ENCODE measurements at places on chromosomes 2 and 18.

DNA sequence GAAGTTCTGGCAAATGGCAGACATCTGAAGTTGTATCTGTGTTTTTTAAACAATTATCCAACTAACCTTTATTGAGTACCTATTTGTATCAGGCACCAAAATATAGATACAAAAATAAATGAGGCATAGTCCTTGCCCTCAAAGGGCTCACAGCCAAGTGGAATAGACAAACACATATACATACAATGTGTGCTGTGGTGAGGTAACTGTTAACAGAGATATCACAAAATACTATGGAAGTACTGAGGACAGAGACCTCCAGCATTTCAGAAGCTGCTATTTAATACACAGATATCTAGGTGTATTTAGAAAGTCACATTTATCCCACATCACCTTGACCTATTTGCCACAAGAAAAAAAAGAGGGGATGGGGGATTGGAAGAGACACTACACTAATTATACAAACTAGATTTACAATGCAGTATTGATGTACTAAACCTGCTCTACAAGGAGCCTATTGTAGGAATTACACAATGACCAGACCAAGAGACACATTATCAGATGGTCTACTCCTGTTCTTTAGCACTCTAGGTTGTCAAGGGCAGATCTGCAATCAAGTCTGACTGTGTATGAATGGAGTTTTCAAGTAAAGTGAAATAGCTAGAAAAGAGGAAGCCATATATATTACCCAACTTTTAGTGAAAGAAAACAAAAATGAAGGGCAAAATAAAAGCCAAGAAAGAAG is 62.2 kb downstream of the SPIRE1 start:
- no peak for DNase-seq

DNA sequence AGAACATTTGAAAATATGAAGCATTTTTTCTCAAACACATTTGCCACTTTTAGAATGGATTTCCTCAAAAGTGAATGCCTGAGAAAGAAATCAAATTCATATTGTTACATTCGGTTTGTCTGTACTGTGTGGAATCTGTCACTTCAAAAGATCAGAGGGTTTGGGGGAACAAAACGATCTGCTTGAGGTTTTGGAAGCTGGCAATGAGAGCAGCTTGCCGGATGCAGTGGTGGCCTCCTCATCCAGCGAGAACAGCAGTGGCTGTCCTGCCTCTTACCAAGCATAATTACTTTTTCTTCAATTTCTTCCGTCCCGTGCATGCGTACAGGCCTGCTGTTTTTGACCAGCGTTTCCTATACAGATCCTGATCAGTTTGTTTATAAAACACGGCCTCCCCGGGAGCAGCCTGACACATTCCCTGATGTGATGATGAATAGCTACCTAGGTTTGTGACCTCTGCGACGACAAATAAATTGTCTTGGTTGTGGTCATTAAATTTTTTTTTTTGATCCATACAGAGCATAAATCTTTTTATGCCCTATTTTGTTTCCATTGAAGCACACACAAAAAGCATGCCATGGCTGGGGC is 45.2 kb downstream of the ITGA6 start:
- no peak for DNase-seq

DNA sequence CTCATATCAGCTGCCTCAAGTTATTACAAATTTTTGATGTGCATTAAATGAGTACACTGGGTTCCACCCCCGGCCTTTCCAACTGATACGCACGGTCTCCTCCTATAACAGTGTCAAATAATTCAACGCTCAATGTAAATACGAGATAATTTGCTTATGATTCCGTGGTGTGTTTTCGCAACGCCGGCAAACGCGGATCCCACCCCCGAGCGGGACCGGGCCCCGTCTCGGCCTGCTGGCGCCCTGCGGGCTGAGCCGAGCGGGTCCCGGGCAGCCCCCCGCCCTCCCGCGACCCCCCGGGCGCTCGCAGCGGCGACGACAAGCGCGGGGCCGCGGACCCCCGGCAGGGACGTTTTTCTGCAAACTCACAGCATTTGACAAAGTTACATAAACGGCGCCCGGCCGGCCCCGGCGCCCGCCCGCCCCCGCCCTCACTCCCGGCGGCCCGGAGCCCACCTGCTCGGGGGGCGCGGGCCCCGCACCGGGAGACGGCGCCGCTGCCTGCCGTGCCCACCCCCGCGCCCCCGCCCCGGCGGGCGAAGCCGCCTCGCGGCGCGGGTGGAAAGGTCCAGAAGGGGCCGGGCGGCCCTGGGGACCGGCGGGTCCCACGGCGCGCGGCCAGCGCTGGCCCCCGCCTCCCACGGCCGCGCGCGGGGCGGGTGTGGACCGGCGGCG is 762 bp downstream of the HDAC4 start:
- peak; percentile 48 for DNase-seq

DNA sequence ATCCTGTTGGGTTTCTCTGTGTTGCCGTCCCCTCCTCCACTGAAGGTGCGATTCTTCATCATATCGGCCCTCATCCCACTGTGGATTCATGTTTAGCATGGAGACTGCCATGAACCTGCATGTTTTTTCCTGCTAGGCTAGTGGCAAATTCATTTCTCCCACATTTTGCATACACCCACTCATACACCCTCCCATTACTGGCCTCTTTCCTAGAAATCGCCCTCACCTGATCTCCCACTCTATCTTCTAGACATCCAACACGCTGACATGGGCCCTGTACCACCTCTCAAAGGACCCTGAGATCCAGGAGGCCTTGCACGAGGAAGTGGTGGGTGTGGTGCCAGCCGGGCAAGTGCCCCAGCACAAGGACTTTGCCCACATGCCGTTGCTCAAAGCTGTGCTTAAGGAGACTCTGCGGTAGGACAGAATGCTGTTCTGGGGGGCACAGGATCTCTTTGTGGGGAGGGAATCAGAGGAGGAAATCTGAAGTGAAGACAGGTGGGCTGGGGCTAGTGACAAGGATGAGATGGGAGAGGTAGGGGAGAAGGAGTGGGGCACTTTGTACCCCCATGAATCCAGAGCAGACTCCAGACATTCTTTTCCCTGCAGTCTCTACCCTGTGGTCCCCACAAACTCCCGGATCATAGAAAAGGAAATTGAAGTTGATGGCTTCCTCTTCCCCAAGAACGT is 17.7 kb downstream of the PRKAG3 start:
- DNase-seq, result no peak

GRCh38 chr2:62550461-62550860 is 44.5 kb upstream of the TMEM17 start:
- no peak for DNase-seq

DNA sequence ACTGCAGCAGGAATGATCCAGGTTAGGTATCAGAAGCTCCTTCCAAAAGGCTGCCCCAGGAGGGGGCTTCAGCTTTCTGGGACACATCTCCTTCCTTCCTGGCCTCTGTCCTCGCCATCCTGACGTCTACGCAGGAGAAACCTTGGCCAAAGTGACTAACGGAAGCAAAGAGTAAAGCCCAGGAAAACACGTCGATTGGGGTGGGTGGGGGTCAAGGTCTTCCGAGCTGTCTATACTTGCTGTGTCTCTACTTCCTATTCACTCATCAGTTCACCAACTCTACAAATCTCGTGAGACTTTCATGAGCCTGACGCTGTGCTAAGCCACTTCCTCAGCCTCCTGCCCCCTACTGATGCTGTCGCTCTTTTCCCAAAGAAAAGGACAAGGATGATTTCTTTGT is 212.6 kb downstream of the TNS1 start:
- no peak for DNase-seq

- no peak for DNase-seq
Observed at GRCh38 chr18:3493501-3494244, 43.7 kb downstream of the TGIF1 start.

- no peak for DNase-seq
Observed at GRCh38 chr2:9416962-9417316, 6.4 kb downstream of the ITGB1BP1 start.

DNA sequence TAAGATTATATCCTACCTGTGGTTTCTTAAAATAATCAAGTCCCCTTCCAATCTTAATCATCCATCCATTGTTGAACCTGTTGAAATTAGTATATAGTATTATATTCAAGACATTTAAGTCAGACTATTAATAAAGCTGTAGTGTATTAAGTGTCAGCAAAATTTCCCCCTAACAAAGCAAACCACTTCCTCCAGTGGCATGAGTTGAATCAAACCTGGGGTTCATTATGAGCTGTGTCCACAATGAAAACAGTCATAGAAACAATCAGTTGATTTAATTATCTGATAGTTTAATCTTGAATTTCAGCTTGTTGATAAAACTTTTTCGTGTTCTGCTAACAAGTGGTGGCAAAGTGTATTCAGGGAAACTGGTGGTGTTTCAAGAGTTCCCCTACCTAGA is 11.3 kb downstream of the MITD1 start:
- no peak for DNase-seq

- DNase-seq, result peak; percentile 28
Observed at GRCh38 chr2:232142049-232142448, 180.5 kb downstream of the DIS3L2 start.

DNA sequence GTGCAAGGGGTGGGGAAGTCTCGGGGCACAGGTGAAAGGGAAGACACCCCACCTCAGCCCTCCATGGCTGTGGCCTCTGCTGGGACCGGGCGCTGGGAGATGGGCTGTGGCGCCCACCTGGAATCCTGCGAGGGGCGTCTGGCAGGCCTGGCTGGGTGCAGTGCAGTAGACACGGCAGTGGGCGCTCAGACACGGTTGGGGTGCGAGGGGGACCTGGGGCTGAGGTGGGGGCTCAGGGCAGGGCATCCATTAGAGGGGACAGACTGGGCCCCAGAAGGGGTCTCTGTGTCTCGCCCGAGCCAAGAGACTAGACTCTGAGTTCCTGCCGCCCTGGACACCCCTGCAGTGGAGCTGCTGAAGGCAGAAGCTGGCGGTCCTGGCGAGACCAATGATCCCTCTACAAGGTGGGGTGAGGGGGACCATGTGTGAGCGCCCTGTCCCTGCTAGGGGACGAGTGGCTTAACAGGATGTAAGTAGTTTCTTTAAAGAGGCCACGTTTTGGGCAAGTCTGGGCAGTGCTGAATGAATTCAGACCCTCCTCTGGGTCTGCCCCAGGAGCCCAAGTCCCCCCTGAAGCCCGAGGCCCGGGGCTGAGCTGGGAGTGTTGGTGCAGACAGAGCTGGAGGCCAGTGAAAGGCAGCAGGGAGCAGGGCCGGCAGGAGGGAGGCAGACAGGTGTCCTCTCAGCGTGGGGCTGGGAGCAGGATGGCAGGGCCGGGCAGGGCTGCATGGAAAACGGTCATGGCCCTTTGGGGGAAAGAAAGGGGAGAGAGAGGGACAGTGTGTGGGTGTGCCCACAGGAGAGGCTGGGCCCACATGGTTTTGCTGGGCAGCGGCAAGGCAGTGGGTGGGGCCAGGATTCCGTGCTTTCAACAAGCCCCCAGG is 57.2 kb downstream of the HS6ST1 start:
- no peak for DNase-seq

GRCh38 chr18:72089432-72089831 is 454.7 kb downstream of the CBLN2 start:
- DNase-seq, result no peak

DNA sequence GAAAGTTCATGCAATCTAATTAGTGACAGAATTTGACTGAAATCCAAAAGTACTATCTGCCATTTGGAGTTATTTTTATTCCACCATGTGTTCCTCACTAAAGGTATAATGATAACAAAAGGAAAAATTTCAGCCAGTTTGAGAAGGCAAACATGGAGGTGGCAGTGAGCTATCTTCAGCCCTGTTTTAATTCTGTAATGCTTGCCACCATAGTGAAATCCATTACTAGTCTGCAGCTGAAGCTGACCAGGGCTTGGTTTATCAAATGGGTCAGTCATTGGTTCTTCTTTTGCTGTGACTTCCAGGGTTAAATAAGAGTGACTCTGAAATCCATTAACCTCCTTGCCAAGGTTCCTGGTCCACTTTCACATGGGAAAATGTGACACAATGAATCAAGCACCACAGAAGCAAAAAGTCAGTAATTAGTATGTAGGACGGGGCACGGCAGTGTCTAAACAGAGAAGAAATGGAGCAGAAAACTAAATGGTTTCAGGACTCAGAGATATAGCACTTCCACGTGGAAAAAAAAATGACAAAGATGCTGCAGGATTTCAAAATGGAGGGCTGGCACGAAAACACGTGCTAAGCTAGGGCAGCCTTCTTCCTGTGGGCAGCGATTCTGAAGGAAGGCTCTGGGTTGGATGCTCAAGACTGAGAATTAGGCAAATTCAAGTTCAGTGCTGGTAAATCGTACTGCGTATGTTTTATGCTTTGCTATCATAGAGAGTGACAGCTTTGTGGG is 87.2 kb downstream of the EPHA4 start:
- DNase-seq, result no peak

DNA sequence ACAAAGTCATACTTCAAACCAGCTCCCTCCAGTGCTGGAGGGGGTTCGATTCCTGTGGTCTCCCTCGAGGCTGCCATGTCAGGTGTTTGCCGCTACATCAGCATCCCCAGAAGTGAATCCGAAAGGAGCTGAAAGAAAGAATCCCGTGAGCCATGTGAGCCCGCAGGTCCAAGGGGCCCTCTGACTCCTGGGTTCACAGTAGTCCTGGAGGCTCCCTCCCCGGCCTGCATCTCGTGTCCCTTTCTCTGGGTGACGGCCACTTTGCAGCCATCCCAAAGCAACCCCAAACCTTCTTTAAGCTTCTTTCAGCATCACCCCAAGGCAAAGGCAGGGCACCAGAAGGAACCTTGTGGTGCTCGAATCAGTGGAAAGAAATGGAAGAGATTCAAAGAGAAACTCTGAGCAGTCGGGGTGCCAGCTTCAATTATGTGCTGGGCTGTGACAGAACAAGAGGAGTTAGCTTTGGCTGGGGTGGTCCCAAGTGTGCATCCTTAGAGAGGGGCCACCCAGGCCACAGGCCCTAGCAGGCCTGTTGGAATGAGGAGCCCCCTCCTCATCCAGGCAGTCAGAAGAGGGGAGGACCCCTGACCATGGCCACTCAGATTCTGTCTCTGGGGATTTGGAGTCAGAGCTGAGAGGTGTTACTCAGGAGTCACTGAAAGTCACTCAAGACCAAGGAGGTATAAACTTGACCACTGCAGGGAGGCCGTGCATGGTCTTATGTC is 59.7 kb downstream of the CIB4 start:
- DNase-seq, result no peak

GRCh38 chr2:18208956-18209355 is 330.5 kb downstream of the KCNS3 start:
- DNase-seq, result no peak

DNA sequence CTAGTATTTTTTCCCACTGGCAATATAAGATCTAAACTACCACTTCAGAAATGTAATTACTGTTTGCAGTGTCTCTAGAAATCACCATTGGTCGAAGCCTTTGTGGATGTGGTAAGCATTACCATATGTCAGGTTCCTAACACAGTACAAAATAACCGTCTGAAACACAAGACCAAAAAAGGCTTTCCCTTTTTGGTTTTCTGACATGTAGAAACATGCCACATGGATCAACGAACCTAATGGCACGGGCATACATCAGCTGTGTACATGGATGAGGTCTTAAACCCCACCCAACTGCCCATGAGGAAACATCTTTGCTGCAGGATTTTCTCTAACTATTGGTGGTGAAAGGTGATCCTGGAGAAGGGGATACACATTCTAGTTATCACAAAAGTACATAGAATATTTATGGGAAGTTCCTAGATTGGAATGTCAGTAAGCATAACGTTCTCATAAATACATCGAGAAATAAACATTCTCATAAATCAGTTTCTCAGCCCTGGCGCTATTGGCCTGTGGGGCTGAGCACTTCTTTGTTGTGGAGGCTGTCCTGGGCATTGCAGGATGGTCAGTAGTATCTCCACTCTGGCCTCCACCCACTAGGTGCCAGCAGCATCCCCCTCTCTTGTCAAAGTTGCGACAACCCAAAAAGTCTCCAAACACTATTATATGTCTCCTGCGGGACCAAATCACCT is 9.0 kb downstream of the VIT start:
- DNase-seq, result no peak
